ENCODE measurements at places on chromosomes 16 and 17. TPM values are rescaled to one million over a fixed set of nuclear protein-coding genes. Genes with fewer than 3 reads are reported as not detected.

CCL4 gene
- total RNA-seq = 0.59 TPM

CHST4 gene
- not detected for total RNA-seq

LGALS9B gene
- total RNA-seq = not detected

- H3K36me3 ChIP-seq = no peaks in the 10 kb centered on the region
- H3K4me3 ChIP-seq = no peak overlapping the region
- H3K27me3 ChIP-seq = no peaks in the 10 kb centered on the region
- no peak overlapping the region for H3K27ac ChIP-seq
These were observed 195.5 kb upstream of the TNRC6C start for GRCh38 chr17:77763023-77763422.

GRCh38 chr16:397736-398332 is 835 bp downstream of the NME4 start:
- H3K36me3 ChIP-seq = no peaks in the 10 kb centered on the region
- H3K27ac ChIP-seq = peak overlapping the region; percentile 33
- no peak for DNase-seq
- H3K4me1 ChIP-seq = peaks cover 16% of the 10 kb centered on the region
- H3K27me3 ChIP-seq = no peaks in the 10 kb centered on the region

SEC14L5 gene
- total RNA-seq = 1.5 TPM

TBC1D26 gene
- total RNA-seq = 0.10 TPM

ZPBP2 gene
- total RNA-seq = not detected

DNA sequence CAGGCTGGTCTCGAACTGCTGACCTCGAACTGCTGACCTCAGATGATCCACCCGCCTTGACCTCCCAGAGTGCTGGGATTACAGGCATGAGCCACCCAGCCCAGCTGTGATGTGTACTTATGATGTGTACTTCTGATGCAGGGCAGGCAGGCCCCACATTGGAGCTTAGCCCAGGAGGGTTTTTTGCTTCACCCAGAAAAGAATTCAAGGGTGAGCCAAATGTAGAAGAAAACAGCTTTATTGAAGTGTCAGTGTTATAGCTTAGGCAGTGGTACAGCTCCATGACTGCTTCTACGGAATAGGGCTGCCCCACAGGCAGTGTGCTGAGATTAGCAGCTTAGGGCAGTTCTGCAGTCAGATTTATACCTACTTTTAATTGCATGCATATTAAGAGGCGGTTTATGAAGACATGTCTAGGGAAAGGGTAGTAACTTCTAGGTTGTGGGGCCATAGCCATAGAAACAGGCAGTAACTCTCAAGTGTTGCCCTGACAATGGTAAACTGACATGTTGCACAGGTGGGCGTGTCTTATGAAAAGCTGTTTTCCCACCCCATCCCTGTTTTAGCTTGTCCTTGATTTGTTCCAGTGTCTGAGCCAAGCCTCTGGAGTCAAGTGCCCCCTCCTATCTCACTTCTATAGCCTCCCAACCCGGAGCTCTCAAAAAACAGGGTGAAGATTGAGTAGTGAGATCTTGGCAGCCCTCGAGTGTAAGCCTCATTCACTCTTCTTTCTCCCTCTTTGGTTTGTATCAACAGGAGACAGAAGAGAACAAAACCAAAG is 24.1 kb upstream of the POLR3E start:
- H3K4me1 ChIP-seq = no peaks in the 10 kb centered on the region
- no peaks in the 10 kb centered on the region for H3K27me3 ChIP-seq
- no peak for DNase-seq

DNA sequence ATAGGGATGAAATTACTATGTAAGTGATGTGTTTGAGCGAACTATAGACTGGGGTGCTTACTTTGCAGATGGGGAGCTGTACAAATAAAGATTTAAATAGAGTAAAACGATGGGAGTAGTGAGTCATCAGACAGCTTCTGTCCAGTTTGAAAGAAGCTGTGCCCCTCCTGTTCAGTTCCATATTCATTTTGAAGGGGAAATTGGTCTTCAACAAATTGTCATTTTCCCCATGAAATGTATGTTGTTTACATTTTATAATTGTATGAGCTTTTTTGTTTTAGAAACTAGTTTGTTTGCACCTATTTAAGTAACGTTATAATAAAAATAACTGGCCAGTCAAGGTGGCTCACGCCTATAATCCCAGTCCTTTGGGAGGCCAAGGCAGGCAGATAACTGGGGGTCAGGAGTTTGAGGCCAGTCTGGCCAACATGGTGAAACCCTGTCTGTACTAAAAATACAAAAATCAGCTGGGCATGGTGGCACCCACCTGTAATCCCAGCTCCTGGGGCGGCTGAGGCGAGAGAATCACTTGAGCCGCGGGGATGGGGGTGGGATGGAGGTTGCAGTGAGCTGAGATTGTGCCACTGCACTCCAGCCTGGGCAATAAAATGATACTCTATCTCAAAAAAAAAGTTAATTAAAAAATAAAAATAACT is 20.2 kb downstream of the SEC14L1 start:
- peaks cover 4% of the 10 kb centered on the region for H3K36me3 ChIP-seq
- no peaks in the 10 kb centered on the region for H3K27me3 ChIP-seq
- H3K4me1 ChIP-seq = peaks cover 27% of the 10 kb centered on the region

DNA sequence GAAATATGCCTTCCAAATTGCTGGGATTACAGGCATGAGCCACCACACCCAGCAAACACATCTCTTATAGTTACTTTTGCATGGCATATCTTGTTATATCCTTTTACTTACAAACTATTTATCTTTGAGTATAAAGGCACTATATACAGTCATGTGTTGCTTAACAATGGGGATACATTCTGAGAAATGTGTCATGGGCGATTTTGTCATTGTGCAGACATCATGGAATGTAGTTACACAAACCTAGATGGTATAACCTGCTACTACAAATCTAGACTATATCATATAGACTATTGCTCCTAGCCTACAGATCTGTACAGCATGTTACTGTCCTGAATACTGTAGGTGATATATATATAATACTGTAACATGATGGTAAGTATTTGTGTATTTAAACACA is 43.6 kb downstream of the BCL7C start:
- H3K27me3 ChIP-seq = no peaks in the 10 kb centered on the region
- no peak overlapping the region for H3K4me3 ChIP-seq
- H3K4me1 ChIP-seq = peaks cover under 1% of the 10 kb centered on the region
- H3K27ac ChIP-seq = no peak overlapping the region

DNA sequence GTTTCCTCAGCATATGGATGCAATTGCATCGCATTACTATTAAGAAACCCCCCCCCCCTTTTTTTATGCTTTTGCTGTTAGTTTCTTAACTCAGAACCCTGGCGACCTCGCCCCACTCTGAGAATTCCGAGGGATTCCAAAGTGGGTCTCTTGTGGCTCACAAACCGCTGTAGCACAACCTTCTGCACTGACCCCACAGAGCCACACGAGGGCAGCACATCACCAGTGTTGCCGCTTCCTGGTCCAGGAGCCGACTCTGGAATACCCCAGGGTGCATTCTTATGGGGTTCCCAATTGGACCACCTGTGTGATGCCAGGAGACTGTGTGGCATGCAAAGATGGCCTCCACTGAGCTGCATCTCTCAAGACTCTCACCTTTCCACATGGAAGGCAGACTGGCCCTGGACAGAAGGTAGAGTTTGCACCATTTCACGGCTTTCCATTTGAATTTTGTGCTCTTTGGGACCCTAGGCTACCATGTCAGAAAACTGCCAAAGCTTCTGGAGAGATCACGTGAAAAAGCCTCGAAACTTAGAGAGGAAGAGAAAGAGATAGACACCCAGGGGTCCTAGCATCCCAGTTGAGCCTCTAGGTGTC is 432.7 kb upstream of the ASIC2 start:
- H3K27me3 ChIP-seq = no peaks in the 10 kb centered on the region
- H3K4me3 ChIP-seq = no peak overlapping the region
- no peaks in the 10 kb centered on the region for H3K36me3 ChIP-seq
- peak; percentile 5 for DNase-seq
- H3K4me1 ChIP-seq = no peaks in the 10 kb centered on the region

- no peaks in the 10 kb centered on the region for H3K27me3 ChIP-seq
- peaks cover 5% of the 10 kb centered on the region for H3K4me1 ChIP-seq
- H3K36me3 ChIP-seq = no peaks in the 10 kb centered on the region
- no peak overlapping the region for H3K4me3 ChIP-seq
These were observed 18.6 kb upstream of the MED13 start for GRCh38 chr17:62083651-62084050.

- DNase-seq = no peak
- H3K4me1 ChIP-seq = peaks cover 42% of the 10 kb centered on the region
- peaks cover 8% of the 10 kb centered on the region for H3K27me3 ChIP-seq
- H3K36me3 ChIP-seq = no peaks in the 10 kb centered on the region
- peak overlapping the region; percentile 66 for H3K27ac ChIP-seq
These were observed 5.5 kb downstream of the OR4D1 start for GRCh38 chr17:58153671-58154070.

GRCh38 chr16:386641-387156 is 4.9 kb upstream of the PGAP6 start:
- H3K4me1 ChIP-seq = peaks cover 19% of the 10 kb centered on the region
- H3K4me3 ChIP-seq = no peak overlapping the region
- no peak overlapping the region for H3K27ac ChIP-seq
- H3K27me3 ChIP-seq = no peaks in the 10 kb centered on the region

DNA sequence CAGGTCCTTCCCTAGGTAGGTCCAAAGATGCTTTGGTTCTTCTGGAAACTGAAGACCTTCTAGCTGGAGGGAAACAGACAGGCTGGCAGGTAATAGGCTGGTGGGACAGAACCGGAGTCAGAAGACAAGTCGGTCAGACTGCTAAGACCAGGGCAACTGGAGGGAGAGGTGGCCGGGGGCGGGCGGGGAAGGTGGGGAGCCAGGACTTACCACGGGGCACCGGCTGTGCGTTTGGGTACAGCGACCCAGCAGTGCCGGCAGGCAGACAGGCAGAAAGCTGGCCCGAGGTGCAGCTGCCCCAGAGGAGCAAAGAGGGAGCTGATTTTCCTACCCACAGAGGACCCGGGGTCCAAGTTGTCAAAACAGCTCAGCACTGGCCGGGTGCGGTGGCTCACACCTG is 575 bp downstream of the SLC52A1 start:
- peaks cover 31% of the 10 kb centered on the region for H3K4me1 ChIP-seq
- no peak overlapping the region for H3K4me3 ChIP-seq
- H3K27ac ChIP-seq = no peak overlapping the region
- no peak for DNase-seq

DNA sequence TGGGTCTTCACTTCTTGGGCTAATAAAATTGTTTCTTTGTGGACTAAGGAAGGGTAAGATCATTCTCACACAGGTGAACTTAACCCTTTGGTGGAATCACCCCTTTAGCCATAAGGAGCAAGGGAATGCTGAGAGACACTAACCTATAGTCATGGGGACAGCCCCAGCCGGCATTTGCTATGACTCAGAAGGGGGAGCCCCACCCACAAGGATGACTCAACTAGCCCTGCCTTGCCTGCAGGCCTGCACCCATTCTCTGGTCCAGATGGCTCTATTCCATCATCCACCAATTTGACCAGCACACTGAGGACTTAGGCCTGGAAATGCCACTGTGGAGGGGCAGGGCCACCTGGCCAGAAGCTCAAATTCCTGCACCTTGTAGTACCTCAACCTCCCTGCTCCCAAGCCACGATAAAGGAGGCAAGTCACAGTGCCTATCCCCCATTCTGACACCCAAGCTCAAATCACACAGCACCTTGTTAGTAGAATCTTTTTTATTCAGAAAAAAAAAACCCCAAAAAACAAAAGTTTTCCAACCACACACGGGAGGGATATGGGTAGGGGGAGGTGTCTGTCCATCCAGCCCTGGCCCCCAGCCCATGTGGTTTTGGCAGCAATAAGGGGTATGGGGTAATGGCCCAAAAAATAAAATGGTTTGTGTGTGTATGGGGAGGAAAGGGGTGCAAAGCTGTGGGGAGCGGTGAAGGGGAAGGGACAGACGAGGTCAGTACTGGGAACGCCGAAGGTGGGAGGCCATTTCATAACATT is 3.0 kb downstream of the PFN1 start:
- DNase-seq = peak; percentile 68
- H3K36me3 ChIP-seq = peaks cover 39% of the 10 kb centered on the region
- peak overlapping the region; percentile 96 for H3K4me3 ChIP-seq
- H3K4me1 ChIP-seq = peaks cover 82% of the 10 kb centered on the region

DNA sequence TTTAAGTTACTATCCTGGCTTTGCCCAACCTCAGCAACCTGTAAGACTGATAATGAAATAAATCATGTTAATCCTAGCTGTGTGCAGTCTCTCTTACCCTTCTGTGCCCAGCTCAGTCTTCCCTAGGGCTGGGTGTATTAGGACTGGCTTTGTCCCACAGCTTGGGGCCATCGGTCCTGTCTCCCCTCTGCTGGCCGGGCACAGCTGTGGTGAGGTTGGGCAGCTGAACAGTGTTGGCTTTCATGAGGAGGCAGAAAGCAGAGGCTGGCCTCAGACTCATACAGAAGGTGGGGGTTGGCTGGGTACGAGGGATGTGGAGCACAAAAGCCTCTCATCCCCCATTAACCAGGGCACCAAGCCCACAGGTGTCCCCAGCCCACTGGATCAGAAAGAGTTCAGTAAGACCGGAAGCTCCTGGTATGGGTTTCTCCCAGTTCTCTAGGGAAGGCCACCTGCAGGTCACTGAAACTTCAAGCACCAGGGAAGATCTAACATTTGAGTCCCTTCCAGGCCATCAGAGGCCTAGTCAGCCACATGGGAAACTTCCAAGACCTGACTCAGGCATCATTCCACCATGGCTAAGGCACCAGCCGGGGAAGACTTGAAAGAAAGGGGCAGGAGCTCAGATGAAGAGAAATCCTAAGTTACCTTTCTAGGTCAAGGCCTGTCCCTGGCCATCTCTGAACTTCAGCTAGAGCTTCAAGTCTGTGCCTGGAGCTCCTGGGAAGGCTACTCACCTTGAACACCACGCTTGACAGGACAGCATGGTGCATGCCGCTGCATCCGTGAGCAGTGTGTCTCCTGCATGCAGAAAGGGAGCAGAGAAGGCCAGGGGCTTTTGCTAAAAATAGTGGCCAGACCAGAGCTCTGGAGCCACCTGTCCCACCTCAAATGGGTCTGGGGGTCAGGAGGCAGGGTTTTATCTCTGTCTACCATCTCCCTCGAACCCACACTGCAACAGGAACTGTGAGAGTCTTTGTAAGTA is 8.8 kb downstream of the CNP start:
- H3K36me3 ChIP-seq = peaks cover 72% of the 10 kb centered on the region
- H3K27ac ChIP-seq = no peak overlapping the region
- H3K27me3 ChIP-seq = no peaks in the 10 kb centered on the region

DNA sequence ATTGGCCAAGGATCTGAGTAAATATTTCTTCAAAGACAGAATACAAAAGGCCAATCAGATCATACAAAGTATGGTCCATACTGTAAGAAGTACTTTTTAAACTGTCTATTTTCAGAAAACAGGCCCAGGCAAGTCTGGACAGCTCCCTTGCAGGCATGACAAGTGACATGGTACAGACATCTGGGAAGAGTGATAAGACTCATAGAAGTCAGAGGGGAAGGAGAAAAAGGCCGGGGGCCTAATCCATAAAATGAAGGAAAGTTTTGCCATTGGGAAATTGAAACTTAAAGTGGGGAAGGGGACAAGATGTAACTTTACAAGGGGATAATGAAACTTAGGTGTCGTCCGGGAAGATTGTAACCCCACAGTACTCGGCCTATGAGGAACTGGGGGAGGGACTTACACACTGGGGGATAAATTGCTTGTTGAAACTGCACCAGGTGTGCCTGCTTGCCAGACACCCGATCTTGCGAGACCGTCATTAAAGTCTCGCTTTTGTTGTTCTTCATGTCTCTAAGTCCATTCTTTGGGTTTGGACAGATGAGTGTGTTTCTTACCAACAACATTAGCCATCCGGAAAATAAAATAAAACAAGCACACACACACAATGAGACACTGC is 684.0 kb downstream of the CDH11 start:
- no peak for DNase-seq
- no peak overlapping the region for H3K27ac ChIP-seq
- no peaks in the 10 kb centered on the region for H3K36me3 ChIP-seq
- H3K4me1 ChIP-seq = no peaks in the 10 kb centered on the region

- no peaks in the 10 kb centered on the region for H3K36me3 ChIP-seq
- no peak overlapping the region for H3K4me3 ChIP-seq
- peaks cover 55% of the 10 kb centered on the region for H3K4me1 ChIP-seq
- H3K27me3 ChIP-seq = peaks cover 13% of the 10 kb centered on the region
- H3K27ac ChIP-seq = no peak overlapping the region
These were observed 1.7 kb downstream of the GALR2 start for GRCh38 chr17:76076146-76076764.

SLC22A31 gene
- total RNA-seq = not detected
